ENCODE measurements at places on chromosomes 4 and X.

DNA sequence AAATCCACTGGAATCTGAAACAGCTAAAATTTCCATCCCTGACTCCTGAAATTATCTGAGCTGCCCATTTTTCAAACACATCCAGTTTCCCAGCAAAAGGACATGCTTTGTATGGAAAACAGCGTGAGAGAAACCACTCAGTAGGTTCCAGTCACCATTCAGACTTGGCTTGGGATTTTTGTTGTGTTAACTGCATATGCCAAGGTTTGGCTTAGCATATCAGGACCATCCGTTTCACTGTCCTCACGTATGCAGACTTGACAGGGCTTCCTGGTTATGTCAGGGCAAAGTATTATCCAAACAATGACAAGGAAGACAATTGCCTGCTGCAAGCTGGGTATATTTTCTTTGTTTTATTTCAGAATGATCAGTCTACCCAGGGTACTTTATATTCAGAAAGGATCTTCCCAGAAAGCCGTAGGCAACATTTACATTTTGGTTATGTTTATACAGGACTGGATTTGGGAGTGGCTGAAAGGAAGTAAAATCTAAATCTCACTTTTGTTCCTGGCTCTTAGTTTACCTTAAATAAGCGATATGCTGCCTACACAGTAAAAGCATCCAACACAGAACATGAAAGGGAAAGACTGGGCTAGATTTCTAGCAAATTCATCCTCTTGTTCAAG, 41.3 kb upstream of the CCKAR start:
- no peak for DNase-seq

DNA sequence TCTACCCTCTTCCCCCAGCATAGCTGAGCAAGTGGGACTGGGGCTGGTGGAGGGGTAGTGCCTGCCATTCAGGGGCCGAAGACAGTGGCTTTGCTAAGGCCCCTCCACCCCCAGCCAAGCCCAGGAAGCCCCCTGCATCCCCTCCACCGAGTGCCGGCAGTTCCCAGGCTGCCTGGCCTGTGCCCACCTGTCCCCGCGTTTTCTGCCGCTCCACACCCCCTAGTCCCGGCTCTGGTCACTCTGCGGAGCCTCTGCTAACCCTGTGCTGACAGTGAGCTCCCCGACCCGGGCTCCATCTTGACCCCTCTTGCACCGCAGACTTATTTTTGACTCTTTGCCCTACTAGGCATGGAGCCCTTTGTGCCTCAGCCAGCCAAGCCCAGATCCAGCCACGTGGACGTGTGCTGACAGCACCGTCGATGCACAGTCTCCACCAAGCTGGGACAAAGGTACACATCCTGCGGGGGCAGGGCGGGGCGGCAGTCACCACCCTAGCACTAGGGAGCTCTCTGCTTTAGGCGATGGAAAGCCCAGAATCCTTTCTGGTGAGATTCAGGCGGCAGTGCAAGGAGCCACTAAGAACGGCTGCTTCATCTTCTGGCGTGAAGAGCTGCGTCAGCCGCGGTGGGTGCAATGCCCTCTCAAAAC, 96.6 kb downstream of the PHKA2 start:
- no peak for DNase-seq

DNA sequence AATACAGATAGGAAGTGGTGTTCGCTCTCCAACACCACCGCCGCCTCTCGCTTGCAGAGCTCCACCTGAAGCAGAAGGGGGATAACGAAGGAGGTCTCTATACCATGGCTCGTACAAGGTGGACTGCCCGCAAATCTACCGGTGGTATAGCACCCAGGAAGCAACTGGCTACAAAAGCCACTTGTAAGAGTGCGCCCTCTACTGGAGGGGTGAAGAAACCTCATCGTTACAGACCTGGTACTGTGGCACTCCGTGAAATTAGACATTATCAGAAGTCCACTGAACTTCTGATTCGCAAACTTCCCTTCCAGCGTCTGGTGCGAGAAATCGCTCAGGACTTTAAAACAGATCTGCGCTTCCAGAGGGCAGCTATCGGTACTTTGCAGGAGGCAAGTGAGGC, 5.2 kb upstream of the BMP15 start:
- no peak for DNase-seq

GRCh38 chr4:121861426-121861825, 8.8 kb downstream of the BBS7 start:
- no peak for DNase-seq

DNA sequence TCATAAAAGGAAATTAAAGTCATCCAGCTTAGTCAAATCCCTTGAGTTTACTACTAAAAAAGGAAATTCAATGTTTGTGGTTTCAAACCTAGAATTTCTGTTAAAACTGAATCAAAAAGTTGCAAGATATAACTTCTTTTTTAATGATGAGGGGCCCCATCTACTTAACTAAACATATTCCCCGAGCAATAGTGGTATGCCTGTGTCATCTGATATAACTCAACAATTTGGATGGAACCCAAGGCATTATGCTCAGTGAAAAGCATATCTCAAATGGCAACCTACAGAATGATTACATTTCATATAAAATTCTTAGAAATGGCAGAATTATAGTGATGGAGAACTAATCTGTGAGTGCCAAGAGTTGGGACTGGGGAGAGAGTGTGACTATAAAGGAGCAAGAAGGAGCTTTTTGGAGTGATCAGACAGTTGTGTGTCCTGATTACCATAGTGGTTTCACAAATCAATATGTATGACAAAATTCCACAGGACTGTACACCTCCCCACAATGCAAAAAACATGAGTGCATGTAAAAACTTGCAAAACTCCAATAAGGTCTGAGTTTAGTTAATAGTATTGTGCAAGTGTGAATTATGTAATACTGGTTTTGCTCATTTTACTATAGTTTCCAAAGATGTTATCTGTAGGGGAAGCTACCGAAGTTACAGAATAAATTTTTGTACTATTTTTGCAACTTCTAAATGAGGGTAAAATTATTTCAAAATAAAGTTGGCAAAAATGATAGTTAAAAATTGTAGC, 323.2 kb downstream of the ARHGAP24 start:
- no peak for DNase-seq

DNA sequence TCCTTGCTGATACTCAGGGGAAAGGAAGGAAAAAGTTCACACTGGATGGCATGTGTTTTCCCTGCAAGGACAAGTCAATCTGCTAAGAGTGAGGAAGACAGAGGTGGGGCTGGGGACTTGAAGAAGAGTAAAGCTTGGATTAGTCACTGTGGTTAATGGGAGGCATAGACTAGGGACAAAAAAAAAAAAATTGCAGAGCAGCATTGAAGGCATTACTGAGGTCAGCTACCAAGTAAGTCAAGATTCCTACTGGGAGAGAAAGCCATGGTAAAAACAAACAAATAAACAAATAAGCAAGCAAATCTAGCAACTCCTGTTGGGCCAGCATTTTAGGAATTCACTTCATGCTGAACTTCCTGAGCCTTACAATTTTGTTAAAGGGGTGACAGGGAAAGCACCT, 58.2 kb upstream of the GPC4 start:
- DNase-seq: no peak

DNA sequence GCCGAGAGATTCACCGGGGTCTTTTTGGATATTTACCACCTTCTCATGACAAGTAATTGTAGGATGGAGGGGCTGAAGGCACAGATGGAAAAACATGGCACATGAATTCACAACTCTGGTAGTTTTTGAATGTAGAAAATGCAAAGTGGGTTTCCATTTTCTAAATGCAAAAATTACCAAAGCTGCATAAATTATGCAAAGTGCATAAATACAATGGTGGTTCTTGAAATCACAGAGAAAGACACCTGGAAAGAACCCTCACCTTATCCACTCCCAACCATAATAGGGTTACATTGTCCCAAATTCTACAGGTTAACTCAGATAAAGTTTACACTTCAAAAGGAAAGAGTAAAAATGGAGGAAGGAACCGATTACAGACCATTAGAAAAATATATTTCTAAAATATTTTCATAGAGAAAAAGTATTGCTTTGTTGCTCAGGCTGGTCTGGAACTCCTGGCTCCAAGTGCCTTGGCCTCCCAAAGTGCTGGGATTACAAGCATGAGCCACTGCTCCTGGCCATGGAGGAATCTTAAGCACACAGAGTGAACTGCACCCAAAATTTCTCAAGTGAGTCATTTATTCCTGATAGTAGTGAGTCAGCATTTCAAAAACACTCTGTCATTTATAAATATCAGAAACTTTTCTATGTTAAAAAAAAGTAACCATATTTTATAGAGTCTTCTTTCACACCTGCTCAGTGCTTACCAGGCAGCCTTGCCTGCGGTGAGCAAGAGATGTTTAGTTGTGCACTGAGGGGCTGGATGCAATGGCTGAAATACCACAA, 101.4 kb downstream of the FIP1L1 start:
- DNase-seq: no peak

DNA sequence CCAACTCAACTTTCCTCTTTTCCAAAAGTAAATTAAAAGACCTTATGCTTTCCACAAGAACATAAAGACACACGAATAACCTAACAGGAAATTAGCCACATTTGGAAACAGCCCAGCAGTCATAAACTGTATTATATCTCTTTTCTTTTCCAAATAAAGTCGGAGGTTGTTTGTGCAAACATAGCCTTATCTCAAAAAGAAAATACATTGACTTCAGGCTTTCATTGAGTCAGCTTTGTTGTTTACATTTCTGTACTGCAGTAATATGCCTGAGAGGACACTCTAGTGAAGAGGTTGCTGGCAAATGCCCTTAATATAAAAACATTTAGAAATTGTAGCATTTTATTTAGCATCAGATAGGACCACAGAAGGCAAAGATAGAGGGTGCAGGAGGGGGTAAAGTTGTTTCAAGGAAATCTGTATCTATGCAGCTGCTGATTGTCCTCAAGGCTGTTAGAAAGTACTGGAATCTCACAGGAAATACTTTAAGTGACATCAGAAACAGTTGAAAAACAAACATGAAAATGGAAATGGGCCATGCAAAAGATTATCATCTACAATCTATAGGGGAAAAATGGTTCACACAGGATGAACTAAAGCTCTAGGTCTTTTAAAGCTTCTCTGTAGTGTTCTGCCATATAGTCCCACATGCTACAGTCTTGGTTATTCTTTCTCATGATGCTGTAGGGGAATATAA, 14.5 kb downstream of the LNX1 start:
- DNase-seq: no peak

GRCh38 chr4:65083076-65083475, 587.2 kb downstream of the EPHA5 start:
- no peak for DNase-seq

GRCh38 chr4:184752496-184753275, 18.8 kb upstream of the CENPU start:
- no peak for DNase-seq

- DNase-seq: no peak
Measured at GRCh38 chrX:71543316-71543715, 10.4 kb downstream of the OGT start.

- no peak for DNase-seq
Measured at GRCh38 chr4:6027392-6027791, 9.2 kb upstream of the C4orf50 start.

GRCh38 chrX:10172877-10173276, 16.1 kb downstream of the CLCN4 start:
- no peak for DNase-seq

GRCh38 chr4:15550491-15550890, 80.8 kb downstream of the CC2D2A start:
- no peak for DNase-seq

DNA sequence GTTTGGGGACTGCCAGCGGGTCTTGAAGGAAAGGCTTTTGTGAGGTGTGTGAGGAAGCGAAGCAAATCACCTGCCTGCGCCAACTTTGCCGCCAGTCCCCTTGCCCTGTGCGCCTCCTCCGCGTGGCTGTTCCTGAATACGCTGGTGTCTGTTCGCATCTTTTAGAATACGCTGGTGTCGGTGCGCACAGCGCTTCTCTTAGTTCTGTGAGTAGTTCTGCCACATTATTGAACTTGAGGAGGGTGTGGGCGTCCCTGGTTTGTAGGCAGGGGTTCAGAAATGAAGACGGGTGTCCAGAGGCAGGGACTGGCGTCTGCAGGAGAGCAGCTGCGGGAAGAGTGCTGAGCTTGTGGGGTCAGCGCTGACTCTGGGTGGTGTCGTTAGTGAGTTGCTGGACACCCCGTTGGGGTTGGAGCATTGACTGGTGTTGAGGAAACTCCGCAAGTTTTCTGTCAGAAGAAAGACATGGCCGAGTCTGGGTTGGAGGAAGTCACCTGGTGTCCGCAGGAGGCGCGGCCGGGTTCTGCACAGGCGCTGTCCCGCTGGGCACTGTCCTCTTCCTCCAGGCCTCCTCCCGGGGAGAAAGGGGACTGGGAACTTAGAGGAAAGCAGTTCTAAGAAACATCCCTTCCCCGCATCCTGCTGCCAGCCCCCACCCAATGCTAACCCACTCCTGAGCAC, 930 bp downstream of the ZNF718 start:
- DNase-seq: peak; percentile 2

- DNase-seq: no peak
Measured at GRCh38 chr4:3392321-3392720, 49.4 kb upstream of the HGFAC start.

- no peak for DNase-seq
Measured at GRCh38 chrX:53048169-53049126, at the start of gene GPR173. Gene GPR173, plus strand, starts transcription at chrX:53048789. Its CDS starts 27,833 bp downstream, at chrX:53076622.

GRCh38 chr4:7195546-7196287, 3.4 kb downstream of the SORCS2 start:
- DNase-seq: no peak

DNA sequence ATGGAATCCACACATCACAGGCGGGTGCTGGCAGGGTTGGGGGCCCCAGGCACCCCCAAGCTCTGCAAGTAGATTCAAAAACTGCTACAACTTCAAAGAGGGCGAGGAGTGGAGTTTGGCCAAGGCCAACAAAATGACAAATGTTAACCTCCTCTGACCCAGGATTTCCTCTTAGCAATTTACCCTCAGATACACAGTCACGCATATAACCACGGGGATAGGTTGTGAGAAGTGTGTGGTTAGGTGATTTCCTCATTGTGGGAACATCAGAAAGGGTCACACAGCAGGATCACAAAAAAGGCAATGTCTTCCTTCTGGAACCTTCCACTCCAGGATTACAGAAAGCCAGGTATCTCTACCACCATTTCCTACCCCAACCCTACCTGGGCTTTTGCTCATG, 62.4 kb downstream of the C4orf50 start:
- DNase-seq: no peak

GRCh38 chr4:177687117-177687516, 244.9 kb upstream of the AGA start:
- DNase-seq: no peak

DNA sequence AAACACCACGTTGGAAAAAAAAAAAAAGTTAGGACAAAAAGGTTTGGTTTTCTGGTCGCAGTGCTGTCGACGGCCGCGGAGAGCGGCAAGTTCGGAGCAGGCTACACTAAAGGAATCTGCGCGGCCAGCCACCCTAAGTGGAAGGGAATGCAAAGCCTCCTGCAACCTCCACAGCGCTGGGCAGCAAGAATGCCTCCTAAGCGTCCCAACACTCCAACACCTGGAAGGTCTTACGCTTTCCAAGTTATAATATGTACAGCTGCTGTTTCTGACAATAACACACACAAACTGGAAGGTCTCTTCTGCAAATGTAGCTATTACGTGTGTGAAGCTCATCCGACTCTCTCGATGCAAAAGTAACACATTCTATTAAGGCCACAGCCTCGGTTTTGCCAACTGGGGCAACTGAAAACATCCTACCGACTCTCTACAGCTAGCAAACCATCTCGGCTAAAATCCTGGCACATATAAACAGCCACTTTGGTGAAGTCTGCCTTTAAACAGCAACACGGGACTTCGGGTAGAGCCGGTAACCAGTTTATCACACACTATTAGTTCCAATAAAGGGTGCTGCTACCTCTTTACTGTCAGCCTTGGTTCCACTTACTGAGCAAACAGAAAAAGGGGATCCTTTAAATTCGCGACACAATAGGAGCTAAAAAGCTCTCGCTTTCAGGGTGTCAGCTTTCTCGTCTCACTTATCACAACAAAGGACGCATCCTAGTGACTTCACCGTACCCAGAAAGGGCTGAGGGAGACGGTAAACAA, 895 bp downstream of the SMIM14 start:
- DNase-seq: no peak

Data from T-helper 22 cell (primary cell).